Colonic mucosa (tissue), 4 donors: ENCODE measurements at places on chromosomes 12 and 14. TPM values are rescaled to one million over a fixed set of nuclear protein-coding genes. Genes with fewer than 3 reads are reported as not detected.

DNA sequence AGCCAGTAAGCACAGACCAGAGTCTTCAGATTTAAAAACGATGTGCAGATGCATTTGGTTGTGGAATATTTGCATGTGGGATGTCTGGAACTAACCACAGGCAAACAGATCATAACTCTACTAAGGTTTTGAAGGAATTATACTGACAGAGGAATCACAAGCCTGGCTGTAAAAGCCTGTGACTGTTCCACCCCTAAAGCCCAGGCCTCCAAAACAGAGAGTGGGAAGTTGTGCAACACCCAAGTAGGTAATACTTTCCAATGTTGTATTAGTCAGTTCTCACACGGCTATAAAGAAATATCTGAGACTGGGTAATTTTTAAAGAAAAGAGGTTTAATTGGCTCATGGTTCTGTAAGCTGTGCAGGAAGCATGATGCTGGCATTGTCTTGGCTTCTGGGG is 68.1 kb upstream of the DCD start:
- no peak for DNase-seq

DNA sequence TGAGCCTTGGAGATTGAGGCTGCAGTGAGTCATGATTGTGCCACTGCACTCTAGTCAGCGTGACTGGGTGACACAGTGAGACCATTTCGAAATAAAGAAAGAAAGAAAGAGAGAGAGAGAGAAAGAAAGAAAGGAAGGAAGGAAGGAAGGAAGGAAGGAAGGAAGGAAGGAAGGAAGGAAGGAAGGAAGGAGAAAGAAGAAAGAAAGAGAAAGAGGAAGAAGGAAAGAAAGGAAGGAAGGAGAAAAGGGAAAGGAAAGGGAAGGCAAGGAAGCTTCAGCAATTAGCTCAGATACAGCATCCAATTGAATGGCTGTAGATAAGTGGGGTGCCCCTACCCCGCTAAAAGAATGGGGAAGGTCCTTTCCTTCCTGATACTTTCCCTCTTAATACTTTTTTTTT is 9.5 kb upstream of the NAA30 start:
- DNase-seq = no peak

DNA sequence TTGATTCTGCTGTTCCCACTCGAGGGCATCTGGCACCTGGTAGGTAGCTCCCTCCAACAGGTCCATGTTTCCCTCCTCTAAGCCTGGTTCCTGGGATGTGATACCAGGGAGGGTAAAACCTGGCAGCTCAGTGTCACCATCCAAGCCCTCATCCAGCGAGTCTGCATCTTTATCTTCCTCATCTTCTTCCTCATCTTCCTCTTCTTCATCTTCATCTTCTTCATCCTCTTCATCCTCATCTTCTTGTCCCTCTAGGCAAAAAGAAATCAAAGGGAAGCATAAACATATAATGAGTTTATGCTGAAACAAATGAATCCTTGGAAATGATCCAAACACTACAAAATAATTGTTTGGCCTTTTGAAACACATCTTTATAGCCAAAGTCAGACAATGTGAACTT is 55.3 kb downstream of the ARMH4 start:
- DNase-seq = no peak

DNA sequence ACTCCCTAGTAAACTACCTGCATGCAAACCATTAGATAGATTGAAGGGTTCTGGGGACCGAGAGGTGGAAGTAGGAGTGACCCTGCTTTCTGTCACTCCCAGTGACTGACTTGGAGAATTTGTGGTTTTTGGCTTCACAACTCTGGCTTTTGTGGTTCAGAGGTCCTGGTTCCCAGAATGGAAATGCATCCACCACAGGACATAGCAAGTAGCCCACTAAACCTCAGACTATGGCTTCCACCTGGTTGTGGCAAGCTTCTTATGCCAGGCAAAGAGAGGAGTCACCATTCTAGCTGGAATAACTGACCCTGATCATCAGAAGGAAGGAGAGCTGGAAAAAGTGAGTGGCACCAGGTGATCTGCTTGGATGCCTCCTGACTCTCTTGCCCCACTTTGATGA is 162.4 kb upstream of the TMEM260 start:
- no peak for DNase-seq

DNA sequence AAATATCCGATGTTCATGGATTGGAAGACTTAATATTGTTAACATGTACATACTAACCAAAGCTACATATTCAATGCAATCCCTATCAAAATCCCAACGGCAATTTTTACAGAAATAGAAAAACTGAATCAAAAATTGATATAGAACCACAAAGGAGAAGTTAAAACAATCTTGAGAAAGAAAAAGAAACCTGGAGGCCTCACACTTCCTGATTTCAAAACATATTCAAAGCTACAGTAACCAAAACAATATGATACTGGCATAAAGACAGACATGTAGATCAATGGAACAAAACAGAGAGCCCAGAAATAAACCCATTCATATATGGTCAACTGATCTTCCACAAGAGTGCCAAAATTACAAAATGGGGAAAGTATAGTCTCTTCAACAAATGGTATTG is 5.4 kb upstream of the PELI2 start:
- no peak for DNase-seq

Gene TROAP
- total RNA-seq = 11.8 TPM

Gene GPR132
- 1.0 TPM for total RNA-seq

DNA sequence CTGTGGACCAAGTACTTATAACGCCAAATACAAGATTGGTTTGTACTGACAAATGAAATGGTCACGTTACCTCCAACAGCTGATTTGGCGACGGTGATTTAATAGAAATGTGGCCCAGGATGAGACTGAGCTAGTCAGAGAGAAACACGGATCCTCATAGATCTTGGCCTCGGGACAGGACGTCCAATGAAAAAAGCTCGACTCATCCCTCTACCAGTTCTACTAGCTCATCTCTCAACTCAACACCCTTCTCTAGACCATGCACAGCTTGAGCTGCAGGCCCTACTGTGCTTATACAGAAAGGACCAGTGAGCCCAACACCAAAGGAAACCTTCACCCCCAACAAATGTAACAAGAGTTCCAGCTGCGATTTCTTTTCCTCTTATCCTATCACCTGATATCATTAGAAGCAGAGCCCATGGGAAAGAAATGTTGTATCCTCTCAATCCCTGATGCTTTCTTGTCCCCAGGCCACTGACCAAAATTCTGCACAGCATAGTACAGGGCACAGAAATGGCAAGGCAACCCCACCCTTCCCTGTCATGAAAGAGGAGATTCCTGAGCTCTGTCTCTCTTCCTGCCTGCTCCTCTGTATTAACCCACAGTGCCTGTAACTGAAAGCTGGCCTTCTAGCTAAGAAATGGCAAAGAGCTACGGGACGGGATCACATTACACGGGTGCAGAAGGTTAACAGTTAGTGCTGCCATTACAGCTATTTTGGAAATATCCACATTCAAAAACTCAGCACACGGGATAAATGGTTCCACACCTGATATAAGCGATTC is 39.2 kb downstream of the DICER1 start:
- no peak for DNase-seq

DNA sequence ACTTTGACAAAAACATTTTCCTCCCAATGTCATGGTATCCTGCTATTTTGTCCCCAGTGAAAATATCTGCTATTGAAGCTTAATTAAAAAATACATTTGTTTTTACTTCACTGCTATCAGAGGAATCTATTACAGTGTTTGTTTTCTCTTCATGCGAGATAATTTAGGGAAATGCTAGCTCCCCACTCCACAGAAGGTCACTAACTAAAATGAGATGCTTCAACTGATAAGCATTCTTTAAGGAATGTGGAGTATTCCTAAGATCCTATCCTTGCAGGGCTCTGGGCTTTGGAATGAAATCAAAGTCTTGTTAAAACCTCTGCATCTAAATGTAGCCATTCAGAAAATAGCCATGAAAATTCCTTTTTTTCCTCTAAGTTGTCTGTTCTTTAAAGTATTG is 39.5 kb downstream of the PAX9 start:
- DNase-seq = no peak

DNA sequence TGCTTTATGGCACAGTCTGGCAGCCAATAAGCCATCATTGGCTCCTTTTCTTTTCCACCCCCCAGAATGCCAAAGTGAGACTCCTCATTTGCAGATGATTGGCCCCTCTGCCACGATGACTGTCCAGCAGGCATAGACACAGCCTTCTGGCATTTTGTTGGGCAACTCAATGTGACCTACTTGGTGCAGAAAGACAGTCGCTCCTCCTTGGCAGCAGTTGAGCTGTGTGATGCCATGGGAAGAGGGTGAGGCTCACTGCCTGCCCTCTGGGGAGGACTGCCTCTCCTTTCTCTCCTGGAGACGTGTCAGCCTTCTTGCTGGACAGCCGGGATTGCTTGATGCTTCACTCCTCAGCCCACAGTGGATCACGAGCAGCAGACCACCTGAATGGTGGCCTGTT is 264.9 kb downstream of the C12orf75 start:
- DNase-seq = no peak

GRCh38 chr14:51323492-51323891 is 83.4 kb downstream of the TMX1 start:
- no peak for DNase-seq

GRCh38 chr12:88450136-88450535 is 130.1 kb downstream of the KITLG start:
- DNase-seq = no peak
